Common myeloid progenitor, CD34-positive (primary cell): ENCODE measurements at places on chromosomes 13 and 19.

- DNase-seq = peak; percentile 36
Observed at GRCh38 chr13:73440296-73440895, 381.6 kb downstream of the KLF5 start.

DNA sequence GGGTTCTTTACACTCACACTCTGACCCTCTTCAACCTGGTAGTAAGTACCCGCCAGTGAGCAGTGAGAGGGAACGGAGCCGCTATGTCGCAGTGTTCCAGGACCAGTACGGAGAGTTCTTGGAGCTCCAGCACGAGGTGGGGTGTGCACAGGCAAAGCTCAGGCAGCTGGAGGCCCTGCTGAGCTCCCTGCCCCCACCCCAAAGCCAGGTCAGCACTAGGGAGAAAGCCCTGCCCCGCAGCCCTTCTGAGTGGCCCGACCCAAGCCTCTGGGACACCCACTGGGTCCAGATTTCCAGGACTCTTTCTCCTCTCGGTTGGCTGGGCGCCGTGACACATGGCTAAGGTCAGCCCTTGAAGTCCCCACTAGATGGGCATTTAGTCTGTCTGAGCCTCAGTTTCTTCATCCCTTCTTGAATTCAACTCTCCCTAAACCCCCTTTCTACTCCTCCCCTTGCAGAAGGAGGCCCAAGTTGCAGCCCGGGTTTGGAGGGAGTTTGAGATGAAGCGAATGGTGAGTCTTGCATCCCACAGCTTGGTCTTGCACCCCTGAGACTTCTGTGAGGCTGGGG is 1.9 kb downstream of the OCEL1 start:
- DNase-seq = no peak

- DNase-seq = peak; percentile 95
Observed at GRCh38 chr13:46668302-46668720, 115.3 kb downstream of the LRCH1 start.

DNA sequence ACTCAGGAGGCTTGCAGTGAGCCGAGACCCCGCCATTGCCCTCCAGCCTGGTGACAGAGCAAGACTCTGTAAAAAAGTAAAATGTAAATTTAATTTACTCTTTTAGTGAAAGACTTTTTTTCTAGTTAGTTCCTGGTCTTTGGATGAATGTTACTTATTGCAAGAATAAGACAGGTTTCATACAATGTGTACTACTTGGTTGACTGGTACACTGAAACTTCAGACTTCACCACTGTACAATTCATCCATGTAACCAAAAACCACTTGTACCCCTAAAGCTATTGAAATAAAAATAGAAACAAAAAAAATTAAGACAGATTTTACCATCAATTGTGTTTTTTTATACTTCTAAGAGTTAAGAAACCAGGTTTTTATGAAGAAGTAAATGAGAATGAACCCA is 35.5 kb downstream of the GPALPP1 start:
- no peak for DNase-seq

DNA sequence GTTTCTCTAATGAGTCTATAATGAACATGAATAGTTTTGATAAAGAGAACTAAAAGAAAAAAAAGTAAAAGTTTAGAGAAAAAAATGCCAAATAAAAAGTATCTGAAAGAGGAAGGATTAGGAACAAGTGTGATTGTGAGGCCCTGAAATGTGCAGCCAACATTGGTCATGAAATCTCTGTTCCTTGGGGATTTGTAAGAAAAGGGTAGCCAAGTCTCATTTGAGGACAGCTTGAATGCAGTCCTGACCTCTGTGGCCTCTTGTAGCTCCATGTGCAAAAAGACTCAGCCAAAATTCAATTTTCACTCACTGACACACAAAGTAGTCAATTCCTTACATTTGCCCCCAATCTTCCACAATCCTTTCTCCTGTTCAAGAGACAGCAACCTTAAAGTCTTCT is 167.9 kb downstream of the KLF12 start:
- no peak for DNase-seq

- no peak for DNase-seq
Observed at GRCh38 chr19:7442423-7442822, 46.4 kb downstream of the PEX11G start.

DNA sequence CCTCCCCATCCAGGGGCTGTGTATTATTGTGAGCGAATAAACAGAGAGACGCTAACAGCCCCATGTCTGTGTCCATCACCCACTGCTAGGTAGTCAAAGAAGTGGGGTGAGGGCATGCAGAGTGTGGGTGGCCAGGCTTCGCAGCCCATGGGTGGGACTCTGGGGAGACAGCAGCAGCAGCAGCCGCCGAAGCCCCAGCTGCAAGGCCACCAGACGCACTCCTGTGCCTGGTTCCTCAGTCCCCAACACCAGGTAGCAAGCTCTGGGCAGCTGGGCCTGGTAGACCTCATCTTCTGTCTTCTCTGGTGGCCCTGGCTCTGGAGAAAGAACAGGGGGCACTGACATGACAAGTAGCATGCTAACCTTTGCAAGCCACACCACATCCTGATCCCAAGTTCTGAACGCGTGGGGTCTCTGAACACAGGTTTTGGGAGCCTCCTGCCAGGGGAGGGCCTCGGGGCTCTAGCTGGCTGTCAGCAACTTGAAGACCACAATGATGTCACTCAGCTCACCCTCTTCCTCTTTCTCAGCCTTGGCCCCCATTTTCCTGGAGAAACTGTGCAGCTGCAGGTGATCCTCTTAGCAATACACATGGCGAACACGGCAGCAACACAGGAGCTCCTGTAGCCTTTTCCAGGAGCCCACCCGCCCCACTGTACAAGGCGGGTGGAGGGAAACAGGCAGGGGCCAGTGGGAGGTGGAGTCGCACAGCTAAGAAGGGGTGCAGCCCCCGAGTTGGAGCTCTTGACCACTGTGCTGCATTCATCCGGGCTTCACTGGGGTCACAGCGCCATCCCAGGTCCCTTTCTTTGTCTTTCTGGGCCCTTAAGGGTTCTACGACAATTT is 5.8 kb downstream of the FUZ start:
- DNase-seq = peak; percentile 81

DNA sequence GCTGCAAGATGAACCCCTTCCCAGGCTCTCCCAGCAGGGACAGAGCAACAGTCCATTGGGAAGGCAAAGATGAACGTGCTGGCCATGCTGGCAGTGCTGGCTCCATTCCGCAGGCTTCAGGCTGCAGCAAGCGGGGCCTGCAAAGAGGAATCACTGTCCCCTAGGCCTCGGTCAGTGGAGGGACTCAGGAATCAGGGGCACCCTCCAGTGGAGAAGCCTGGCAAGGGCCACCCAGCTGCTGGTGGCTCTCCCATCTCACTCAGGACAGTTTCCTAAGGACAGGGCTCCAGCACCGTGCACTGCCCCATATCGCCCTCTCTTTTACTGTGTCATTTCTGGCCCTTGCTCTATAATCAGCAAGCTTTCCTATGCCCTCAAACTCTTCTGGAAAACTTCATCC is 498.6 kb downstream of the EFNB2 start:
- DNase-seq = no peak

GRCh38 chr13:113997845-113998751 is 24.2 kb upstream of the C13orf46 start:
- DNase-seq = no peak

GRCh38 chr19:18646535-18647370 is 9.9 kb downstream of the KLHL26 start:
- DNase-seq = no peak

DNA sequence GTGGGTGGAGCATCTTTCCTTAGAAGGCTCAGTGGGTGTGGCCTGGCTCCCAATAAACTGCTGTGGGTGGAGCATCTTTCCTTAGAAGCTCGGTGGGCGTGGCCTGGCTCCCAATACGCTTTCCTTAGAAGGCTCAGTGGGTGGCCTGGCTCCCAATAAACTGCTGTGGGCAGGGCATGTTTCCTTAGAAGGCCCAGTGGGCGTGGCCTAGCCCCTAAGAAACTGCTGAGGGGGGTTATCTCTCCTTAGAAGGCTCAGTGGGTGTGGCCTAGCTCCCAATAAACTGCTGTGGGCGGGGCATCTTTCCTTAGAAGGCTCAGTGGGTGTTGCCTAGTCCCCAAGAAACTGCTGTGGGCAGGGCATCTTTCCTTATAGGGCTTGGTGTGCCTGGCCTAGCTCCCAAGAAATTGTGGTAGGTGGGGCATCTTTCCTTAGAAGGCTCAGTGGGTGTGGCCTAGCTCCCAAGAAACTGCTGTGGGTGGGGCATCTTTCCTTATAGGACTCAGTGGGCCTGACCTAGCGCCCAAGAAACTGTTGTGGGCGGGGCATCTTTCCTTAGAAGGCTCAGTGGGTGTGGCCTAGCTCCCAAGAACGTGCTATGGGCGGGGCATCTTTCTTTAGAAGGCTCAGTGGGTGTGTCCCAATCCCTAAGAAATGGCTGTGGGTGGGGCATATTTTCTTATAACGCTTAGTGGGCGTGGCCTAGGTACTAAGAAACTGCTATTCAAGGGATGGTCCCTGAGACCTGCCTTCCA is 10.3 kb downstream of the HSH2D start:
- no peak for DNase-seq

DNA sequence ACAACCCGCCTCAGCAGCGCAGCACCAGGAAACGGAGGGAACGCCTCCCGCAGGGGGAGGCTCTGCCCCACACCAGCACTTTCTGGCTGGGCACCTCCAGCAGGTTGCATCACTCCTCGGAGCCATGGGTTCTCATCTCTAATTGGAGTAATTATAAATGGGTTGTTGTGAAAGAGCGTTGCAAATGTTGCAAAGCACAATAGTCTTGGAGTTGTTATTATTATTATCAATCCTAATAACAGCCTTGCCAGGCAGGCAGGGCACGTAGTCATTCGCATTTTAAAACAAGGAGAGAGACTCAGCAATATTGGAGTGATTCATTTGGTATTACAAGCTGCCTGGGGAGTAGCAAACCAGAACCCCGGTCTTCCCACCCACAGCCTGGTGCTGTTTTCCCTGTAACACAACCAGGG is 108.6 kb upstream of the GJB6 start:
- no peak for DNase-seq

DNA sequence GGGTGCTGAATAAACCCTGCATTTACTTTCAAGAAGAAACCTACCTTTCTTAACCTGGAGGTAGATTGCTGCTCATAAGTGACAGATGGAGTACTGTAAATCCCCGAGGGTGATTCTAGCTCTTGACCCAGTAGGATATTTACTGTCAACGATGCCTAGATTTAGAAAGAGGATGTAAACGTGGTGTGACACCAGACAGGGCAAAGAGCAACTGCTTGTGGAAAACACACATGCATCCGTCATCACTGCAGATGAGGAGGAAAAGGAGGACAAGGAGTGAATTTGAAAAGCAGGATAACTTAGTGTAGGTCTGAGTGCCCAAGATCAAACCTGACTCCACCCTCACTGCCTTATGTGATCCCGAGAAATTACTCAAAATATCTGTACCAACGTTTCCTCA is 9.8 kb upstream of the CLN5 start:
- no peak for DNase-seq

GRCh38 chr13:112648966-112649690 is 40.7 kb upstream of the ATP11A start:
- no peak for DNase-seq

DNA sequence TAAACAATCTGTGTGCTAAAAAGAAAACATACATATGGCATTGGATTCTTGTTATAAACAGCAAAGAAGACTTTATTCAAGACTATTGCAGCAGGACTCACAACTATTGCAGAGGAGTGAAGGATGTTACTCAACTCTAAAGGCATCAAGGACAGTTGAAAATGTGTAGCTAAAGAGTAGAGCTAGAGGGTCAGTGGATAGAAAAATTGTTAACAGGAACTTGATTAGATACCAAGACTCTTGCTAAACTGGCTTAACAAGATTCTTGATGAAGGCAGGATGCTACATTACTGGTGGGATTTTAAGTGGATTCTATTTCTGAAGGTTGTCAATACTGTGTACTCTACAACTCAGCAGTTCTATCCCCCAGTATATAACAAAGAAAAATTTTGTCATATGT is 1183.3 kb downstream of the SLITRK1 start:
- no peak for DNase-seq

DNA sequence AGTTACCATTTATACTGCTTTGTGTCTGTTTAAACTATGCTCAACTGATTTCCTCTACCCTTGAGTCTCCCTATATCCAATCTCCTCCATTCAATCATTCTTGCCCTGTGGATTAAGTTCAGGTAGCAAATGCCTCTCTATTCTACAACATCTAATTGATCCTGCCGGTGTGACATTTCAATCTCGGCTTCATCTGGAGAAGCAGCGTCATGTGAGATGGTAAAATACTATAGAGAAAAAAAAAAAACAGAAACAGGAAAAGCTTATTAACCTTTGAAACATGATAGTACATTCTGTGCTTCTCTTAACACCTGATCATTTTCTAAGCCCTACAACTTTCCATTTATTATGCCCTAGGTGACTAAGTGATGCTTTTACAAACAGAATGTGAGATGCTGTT is 89.4 kb downstream of the KCTD12 start:
- no peak for DNase-seq

GRCh38 chr19:1765904-1766799 is 12.8 kb downstream of the ONECUT3 start:
- no peak for DNase-seq

DNA sequence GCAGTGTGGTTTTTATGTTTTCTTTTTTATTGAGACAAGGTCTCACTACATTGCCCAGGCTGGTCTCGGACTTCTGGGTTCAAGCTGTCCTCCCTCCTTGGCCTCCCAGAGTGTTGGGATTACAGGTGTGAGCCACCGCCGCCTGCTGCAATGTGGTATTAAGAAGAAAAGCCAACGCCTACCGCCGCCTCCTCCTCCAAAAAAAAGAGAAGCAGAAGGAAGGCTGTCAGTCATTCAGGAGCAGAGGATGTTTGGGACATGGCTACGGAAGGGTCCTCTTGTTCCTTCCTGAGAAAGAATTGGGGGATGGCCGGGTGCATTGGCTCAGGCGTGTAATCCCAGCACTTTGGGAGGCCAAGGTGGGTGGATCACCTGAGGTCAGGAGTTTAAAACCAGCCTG is 1.2 kb downstream of the PPP1R37 start:
- DNase-seq = no peak

- DNase-seq = no peak
Observed at GRCh38 chr19:11152318-11153062, 3.1 kb downstream of the SPC24 start.

GRCh38 chr13:97221046-97221445 is 1.1 kb upstream of the MBNL2 start:
- no peak for DNase-seq

- no peak for DNase-seq
Observed at GRCh38 chr19:8248348-8249328, 39.5 kb downstream of the CERS4 start.

- DNase-seq = no peak
Observed at GRCh38 chr19:49190781-49191180, 33.2 kb downstream of the TRPM4 start.

DNA sequence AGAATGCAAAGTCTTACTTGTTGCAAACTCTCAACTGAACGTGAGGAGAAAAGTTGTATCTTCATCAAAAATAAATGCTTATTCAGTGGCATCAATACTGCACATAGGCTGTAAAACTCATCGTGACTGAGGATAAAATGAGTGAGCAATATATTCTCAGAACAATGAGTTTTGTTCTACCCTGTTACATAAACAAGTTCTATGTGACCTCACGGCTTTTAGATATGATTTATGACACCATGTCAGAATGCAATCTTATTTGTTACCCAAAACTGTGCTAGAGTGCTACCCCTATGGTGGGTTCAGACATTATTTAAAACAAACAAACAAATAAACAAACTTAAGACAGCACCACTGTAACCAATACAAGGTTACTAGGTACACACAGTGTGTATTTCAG is 55.4 kb downstream of the FOXO1 start:
- DNase-seq = no peak
